ENCODE measurements at places on chromosomes 7 and 10. TPM values are rescaled to one million over a fixed set of nuclear protein-coding genes. Genes with fewer than 3 reads are reported as not detected.

- DNase-seq = no peak
Measured at GRCh38 chr10:121036431-121036830, 185.3 kb downstream of the WDR11 start.

DNA sequence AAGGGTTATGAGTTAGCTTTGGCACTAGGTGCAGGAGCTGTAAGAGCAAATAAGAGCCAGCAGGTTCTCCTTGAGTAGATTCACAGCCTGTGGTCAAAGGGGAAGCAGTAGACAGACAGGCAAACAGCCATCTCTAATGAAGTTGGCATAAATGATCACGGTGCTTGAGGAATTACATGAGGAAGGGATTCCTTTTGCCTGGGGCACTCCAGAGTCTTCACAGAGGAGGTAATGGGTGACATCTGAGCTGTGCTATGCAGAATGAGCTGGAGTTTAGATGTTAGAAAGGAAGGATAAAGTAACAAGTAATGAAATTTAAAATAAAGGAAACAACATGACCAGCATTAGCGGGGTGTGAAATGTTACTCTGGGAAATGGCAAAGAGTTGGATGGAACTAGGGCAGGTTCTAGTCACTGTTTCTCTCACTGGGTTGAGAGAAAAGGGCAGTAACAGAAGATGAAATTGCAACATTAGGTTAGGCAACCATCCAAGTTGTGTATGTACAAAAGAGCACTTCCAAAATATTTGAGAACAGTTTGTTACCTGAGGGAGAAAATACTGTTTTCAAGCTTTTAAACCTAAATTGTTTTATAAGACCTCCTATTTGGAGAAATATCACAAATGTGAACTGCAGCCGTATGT is 613.8 kb downstream of the PHTF2 start:
- no peak for DNase-seq

DNA sequence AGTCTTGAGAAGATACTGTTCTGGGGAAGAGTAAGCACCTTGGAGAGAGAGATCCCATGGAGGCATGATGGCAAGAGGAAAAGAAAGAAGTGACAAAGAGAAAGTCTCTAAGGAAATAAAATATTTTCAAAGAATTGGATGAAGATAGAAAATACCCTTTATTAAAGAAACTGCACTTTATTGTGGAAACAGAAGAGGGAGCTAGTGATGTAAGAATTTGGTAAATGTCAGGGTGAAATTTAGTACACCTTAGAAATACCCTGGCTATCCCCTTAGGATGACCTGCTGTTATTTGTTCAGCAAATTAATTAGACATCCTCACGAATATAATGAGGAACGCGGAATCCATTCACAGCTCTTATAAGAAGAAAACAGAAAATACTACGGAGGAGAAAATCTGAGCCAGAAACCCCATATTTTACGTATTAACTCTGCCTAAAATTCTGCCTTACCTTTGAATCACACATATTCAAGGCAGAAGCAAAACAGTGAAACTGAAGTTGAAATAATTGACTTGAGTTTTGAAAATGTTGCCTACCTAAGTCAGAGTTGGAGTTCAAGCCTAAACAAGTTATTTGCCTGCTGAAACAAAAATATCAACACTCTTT is 90.7 kb downstream of the TFPI2 start:
- DNase-seq = no peak

- no peak for DNase-seq
Measured at GRCh38 chr10:98967601-98968000, 268.1 kb downstream of the HPSE2 start.

DNA sequence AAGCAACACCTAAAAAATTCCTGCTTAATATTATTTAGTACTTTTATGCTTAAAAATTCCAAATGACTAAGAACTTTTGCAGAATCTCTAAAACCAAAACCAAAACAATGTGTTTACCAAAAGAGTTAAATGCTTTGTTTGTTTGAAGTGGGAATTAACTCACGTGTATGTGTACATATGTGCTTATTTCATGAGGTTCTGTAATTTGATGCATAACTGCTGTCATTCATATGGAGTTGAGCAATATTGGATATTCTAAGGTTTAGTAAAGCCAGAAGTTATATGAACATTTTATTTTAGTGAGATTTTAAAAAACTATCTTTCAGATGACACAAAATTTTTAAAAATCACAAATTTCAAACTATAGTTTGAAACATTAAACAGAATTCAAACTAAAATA is 157.1 kb downstream of the PIP4K2A start:
- DNase-seq = no peak

- no peak for DNase-seq
Measured at GRCh38 chr7:113764401-113765035, 154.3 kb downstream of the PPP1R3A start.

DNA sequence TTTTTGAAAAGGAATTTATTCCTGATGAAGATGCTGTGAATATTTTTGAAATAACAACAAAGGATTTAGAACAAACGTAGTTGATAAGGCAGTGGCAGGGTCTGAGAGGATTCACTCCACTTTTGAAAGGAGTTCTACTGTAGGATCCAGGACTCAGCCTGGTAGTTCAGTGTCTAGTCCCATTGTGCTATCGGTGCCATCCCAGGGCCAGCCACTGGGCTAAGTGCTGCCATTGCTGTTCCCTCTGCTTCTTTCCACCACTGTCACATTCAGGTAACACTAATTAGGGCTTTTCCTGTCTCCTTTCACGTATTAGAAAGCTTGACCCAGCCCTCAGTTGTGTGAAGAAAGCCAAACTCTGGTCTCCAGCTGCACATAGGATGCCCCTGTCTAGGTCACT is 177.3 kb downstream of the TEX36 start:
- DNase-seq = no peak

DNA sequence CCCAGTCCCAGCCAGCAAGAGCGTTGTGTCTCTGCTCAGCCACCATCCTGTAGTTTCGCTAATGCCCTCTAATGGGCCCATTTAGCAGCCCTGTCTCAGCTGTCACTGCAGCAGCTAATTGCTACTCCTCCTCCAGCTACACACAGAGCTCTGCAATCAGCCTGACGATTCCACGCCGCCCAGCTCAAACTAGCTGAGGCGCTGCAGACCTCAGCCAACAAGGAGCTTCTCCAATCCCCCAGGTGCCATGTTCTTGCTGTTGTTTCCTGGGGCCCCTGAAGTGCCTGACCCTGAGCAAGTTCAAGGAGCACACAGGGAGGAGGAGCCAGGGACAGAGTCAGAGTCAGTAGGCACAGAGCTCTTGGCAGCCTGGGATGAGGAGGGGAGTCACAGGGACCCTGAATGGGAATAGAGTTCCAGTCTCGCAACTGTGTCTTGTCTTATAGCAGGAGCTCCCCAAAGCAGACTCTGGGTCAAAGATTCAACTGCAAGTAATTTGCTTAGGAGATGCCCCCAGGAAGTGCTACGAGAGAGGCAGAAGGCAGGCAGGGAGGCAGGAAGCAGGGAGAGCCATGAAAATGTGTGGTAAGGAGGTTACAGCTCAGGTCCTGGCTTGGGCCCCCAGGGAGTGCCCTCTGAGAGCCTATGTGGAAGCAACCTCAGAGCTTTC is 135.8 kb upstream of the UNC5B start:
- no peak for DNase-seq

GRCh38 chr7:73840715-73841379 is 1.5 kb downstream of the METTL27 start:
- DNase-seq = no peak

- no peak for DNase-seq
Measured at GRCh38 chr10:46548498-46549090, 7.9 kb downstream of the GPRIN2 start.

GRCh38 chr7:55020466-55020871 is 1.7 kb downstream of the EGFR start:
- peak; percentile 78 for DNase-seq

GRCh38 chr7:155003092-155003375 is at the start of gene PAXIP1:
Gene PAXIP1, minus strand, starts transcription at chr7:155003124. Its CDS starts 195 bp downstream, at chr7:155002929.
- DNase-seq = no peak

DNA sequence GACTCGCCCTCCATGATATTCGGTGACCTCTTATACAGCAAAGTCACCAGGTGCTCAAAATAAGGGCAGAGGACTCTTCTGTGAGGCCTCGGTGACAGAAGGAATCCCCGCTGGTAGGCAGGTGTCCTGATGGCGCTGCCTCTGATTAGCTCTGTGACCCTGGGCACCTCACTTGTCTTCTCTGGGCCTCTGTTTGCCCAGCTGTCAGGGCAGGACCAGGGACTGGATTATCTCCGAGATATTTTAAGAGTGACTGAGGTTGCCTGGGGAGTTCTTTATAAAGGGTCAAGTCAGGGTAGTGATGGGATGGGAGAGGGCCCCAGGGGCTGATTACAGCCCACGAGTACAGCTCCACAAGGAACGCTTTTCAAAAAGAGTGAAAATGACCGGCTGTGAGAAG is 70.9 kb upstream of the SAMD8 start:
- DNase-seq = no peak

- DNase-seq = no peak
Measured at GRCh38 chr10:113056030-113056429, 106.0 kb downstream of the TCF7L2 start.

DNA sequence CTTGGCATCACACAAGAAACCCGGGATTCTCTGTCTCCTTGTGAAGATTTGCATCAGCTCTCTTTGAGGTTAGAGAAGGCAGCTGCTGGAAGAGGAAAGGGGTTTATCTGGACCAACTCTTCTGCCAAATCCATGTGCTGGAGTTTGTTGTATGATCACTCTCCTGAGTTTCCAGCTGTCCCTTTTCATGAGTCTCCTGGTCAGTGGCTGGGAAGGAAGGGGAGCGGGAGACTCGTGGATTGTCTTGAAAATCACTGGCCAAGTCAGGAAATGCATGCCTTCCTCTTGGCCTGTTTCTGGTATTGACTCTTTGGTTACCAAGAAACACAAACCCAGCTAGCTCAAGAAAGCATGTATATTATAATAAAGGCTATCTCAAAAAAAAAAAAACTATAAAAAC is 38.8 kb downstream of the TACR2 start:
- no peak for DNase-seq

DNA sequence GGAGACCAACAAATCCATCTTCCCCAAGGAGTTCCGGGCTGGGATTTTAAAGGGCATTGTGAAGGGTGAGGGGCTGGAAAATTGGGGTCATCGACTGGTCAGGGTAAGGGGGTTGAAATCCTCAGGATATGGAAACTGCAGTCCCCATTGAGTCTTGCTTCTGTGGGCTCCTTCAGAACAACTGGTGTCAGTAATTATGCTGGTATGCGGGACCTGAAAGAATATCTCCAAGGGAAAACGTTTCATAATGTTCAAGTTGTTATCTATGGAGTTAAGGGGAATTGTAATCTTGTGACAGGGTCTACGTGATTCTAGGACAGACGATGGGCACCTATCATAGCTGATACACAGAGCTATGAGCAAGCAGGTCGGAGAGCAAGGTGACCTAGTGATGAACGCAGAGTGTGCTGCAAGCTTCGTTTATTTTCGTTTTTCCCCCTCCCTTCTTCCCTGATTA is 494 bp upstream of the RHBDD2 start:
- DNase-seq = no peak

- no peak for DNase-seq
Measured at GRCh38 chr10:60237977-60238758, 151.5 kb downstream of the ANK3 start.

- DNase-seq = no peak
Measured at GRCh38 chr10:1400101-1401070, 336.9 kb downstream of the ADARB2 start.

Gene DNAH11
- total RNA-seq = not detected

Gene GPRIN2
- total RNA-seq = 53.6 TPM

Gene MKRN1
- total RNA-seq = 166 TPM

Gene FAM20C
- 34.0 TPM for total RNA-seq

Gene CALCR
- total RNA-seq = not detected

Gene RBM20
- total RNA-seq = 0.11 TPM

Gene CAV2
- total RNA-seq = 260 TPM

Gene SPDYE6
- total RNA-seq = not detected

Gene NODAL
- not detected for total RNA-seq

Gene ZNF239
- 3.3 TPM for total RNA-seq

Gene PLXDC2
- total RNA-seq = not detected
